ENCODE measurements at places on chromosomes 1 and 21. TPM values are rescaled to one million over a fixed set of nuclear protein-coding genes. Genes with fewer than 3 reads are reported as not detected.

GRCh38 chr1:26853156-26853555 lies 9.8 kb upstream of the SFN start:
- DNase-seq = peak; percentile 56

GRCh38 chr1:92944901-92945747 lies 16.1 kb downstream of the DIPK1A start:
- no peak for DNase-seq

DNA sequence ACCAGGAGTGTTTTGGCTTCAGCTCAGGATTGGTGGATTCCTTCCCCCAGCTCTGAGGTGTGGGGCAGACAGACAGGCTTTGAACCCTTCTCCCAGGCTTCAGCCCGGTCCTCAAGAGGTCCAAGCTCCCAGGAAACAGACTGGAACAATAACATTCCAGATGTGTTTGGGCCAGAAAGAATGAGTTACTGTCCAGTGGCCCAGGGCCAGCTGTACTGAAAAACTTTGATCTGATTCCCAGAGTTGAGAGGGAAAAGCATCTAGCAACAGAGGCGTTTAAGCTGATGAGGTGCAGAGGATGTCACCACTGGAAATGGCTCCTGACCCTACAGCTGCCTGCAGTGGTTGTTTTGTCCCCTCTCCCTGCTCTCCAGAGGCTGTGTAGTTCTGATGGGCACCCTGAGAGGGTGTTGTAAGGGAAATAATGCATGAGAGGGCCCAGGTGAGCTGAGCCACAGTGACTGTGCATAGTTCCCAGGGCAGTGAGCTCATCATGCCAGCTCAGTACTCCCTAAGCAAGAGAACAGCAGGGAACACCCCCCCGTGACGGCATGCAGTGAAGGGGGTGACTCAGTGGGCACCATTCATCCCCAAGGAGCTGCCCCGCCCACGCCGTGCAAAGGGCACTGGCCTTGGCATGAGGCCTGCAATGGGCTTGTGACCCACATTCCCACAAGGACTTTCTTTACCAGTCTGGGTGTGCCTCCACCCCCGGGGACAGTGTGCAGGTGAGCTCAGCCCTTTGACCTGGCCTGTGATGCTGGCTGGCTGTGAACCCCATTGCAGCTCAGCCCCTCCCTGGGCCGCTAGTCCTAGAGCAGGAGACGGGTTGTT lies 13.8 kb upstream of the SFN start:
- no peak for DNase-seq

DNA sequence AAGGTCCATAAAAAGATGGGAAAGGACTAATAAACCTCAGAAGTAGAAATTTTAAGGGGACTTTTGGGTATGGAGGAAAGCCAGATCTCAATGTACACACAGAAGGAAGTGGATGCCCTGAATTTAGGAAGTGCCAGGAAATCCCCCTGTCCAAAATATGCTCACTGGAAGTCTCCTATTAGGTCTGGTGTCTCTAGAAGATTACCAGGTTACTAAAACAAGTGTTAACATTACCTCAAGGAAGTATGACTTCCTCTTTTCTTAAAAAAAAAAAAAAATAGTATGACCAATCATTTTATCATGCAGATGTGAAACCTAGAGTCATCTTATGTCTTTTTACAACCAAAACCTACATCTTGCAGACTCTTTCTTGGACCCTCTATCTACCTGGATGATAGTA lies 30.7 kb downstream of the CD58 start:
- DNase-seq = no peak

DNA sequence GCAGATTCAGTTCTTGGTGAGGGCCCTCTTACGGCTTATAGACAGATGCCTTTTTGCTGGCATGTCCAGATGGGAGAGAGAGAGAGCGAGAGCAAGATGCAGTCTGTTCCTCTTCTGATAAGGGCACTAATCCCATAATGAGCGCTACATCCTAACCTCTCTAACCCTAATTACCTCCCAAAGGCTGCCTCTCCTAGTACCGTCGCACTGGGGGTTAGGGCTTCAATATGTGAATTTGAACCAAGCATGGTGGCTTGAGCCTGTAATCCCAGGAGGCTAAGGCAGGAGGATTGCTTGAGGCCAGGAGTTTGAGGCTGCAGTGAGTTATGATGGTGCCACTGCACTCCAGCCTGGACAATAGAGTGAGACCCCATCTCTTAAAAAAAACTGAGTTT lies 10.5 kb upstream of the SDE2 start:
- no peak for DNase-seq

DNA sequence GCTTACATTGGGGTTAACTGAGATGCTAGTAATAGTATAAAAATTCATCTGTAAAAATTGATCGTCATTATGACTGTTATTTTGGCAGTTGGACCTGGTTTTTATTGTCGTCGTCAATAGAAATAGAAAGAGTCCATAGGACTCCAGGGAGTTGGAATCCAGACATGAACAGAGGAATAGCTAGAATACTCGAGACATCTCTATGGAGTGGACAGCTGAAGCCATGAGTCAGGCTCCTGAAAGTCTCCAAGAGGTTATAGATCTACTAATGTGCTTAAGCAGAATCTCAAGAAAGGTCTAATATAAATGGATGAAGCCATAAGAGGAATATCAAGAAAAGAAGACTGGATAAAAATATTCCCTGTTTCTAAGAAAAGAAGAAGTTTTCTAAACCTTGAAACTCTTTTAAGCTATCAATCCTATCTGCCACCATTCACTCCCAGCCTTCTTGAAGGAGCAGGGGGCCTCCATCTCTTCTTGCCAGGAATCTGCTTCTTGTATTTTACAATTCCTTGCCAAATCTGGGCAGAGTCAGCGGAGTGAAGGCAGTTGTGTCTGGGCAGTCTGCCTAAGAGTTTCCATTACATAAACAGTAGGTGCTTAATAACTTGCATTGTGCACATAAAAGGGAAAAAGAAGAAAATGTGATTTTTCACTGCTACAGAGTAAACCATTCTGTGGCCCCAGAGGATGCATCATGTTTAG lies 163.3 kb downstream of the ST6GALNAC5 start:
- no peak for DNase-seq

DNA sequence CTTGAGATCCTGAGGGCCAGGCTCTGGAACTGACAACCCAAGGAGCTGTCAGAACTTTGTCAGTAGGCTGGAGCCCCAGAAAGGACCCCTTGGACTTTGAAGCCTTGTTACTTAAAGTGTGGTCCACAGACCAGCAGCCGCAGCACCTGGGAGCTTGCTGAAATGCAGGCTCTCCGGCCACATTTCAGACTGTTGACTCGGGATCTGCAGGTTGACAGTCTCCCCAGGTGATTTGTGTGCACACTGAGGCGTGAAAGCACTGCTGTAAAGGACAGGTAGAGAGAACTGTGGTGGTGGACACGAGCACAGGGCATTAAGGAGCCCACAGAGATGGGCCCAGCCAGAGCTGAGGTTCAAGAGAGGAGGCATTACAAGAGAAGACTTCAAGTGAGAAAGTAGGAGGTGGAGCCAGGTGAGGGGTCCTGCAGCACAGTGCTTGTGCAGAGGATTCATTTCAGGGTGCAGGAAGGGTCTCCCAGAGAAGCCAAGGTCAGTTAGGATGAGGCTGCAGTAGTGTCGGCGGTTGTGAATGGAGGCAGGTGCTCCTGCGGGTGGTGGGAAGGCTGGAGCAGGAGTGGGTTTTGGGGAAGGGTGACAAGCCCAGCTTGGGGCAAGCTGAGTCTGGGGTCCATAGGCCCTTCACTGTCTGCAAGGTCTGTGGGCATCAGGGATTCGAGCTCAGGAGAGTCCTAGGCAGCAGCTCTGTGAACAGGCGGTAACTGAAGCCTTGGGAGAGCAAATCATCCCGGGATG lies 4.6 kb downstream of the HYI start:
- no peak for DNase-seq

GRCh38 chr1:167412072-167412471 lies 106.3 kb downstream of the CD247 start:
- no peak for DNase-seq

- DNase-seq = no peak
These were observed 47.7 kb downstream of the TPR start for GRCh38 chr1:186327331-186327730.

- DNase-seq = no peak
These were observed 7.2 kb downstream of the VANGL1 start for GRCh38 chr1:115648717-115649691.

DNA sequence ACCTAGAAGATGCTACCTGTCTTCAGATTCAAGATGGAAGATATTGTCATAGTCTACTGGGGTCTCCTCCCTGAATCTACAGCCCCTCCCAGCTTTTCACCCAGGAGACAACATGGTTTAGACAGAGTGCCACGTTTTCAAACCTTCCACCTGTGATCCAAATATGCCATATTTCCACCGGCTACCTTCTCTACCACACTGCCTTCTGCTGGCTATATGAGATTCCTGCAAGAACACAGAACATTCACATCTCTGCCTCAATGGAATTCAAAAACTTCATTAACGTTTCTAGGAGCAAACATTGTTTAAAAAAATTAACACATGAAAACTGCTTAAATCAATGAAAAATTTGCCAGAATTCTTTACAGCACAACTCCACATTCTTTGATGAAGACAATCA lies 12.9 kb upstream of the LELP1 start:
- DNase-seq = no peak

- DNase-seq = no peak
These were observed 653.4 kb downstream of the KCNT2 start for GRCh38 chr1:195954848-195955247.

GRCh38 chr1:186722711-186723309 lies 42.6 kb upstream of the PTGS2 start:
- peak; percentile 12 for DNase-seq

DNA sequence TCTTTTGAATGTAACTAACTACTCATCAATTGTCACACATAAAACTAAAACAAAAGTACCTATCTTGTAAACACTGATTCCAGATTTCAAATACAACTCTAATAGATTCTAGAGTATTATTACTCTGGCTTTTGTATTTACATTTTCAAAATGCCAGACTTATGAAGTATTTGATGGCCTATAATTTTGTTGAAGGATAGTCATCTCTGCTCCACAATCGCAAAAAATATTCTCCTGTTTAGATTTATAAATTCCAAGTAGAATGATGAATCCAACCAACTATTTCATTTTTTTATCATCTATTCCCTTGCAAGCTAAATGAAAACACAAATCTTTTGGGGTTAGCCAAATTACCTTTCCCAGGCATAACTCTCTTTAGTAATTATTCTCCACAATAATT lies 75.0 kb upstream of the GUCA2A start:
- no peak for DNase-seq

GRCh38 chr21:36792505-36792967 lies 93.6 kb downstream of the SIM2 start:
- DNase-seq = no peak

GRCh38 chr21:46095083-46095719 lies 2.7 kb upstream of the COL6A2 start:
- no peak for DNase-seq

GRCh38 chr1:30853350-30853749 lies 55.2 kb downstream of the SDC3 start:
- no peak for DNase-seq

- no peak for DNase-seq
These were observed 55.0 kb downstream of the ADARB1 start for GRCh38 chr21:45129189-45129923.

- DNase-seq = no peak
These were observed 9.8 kb downstream of the TNFRSF18 start for GRCh38 chr1:1196431-1197187.

DNA sequence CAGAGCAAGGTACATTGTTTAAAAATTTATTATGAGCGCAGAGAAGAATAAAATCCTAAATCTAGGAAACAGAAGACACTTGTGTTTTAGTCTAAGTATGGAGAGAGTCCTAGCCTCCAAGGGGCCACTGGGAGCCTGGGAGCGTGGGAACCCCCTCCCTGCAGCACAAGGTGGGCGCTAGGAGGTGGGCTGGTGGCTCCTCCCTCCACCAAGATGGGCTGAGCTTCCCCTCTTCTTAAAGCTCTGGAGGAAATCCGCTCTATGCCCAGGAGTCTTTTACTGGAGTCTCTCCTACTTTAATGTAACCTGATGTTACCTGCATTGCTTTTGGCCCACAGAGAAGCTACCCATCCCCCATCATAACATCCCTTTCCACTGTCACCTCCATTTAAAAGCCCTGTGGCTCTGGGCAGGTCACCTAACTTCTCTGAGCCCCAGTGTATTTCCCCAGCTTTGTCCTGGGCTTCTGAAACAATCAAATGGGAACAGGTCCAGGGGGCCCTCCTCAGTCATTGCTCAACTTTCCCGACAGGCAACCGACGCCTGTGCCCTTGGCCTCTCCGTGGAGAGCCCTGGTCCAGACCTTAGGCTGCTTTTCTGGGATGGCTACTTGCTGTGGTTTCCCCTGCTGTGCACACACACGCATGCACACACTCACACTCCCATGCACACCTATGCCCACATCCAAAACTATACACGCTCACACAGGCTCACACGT lies 181.5 kb downstream of the NPHP4 start:
- DNase-seq = no peak

DNA sequence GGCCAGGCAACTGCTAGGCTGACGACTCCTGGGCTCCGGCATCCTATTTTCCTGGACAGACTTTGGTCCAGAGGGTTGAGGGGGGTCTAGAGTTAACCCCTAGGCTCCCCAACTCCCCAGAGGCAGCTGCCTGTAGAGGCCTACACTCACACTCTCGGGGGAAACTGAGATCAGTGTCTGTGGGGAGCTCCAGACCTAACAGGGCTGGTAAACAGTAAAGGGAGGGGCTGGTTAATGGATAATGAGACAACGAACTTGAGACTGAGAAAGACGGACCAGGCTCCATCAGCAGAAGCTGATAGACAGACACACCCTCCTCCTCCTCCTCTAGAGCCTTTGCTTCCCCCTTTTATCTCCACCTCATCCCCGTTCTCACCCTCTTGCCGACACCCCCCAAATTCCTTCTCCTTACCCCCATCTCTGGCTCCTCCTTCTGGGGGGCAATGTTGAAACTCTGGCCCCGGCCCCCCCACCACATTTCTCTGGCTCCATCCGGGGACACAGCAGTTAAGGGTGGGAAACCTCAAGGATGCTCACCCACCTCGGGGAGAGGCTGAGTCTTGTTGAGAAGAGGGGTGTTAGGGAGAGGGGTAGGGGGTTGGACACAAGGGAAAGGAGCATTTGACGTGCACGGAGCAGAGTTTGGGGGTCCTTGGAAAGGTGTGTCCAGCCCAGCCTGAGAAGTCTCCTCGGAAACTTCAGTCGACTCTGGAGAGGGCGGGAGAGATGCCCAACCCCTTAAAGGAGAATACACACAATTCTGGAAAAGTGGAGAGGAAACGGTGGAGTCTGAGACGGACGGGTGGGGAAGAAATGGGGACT lies at the start of gene MTMR11:
Gene MTMR11, minus strand, starts transcription at position 710 of the 822 bp plus-strand sequence. Its CDS starts 232 bp downstream, at position 478.
- peak; percentile 74 for DNase-seq

The CR1L gene
- 0.20 TPM for polyA plus RNA-seq

The C4BPB gene
- 0.13 TPM for polyA plus RNA-seq

The LRRN2 gene
- polyA plus RNA-seq = 8.5 TPM

The DHCR24 gene
- 25.9 TPM for polyA plus RNA-seq

The PROK1 gene
- not detected for polyA plus RNA-seq

The CHODL gene
- 123 TPM for polyA plus RNA-seq

The DENND2D gene
- polyA plus RNA-seq = 2.7 TPM

The AKT3 gene
- polyA plus RNA-seq = 18.3 TPM

The GSTM5 gene
- 7.3 TPM for polyA plus RNA-seq

The CFAP74 gene
- polyA plus RNA-seq = 0.15 TPM

Measured in muscle of back (tissue), 13 donors.